ENCODE measurements at places on chromosomes 5 and 9. TPM values are rescaled to one million over a fixed set of nuclear protein-coding genes. Genes with fewer than 3 reads are reported as not detected.

The ARHGEF28 gene
- 21.9 TPM for polyA plus RNA-seq

The SMARCA2 gene
- 54.3 TPM for polyA plus RNA-seq

The SMIM33 gene
- not detected for polyA plus RNA-seq

The COL23A1 gene
- 4.1 TPM for polyA plus RNA-seq

The CCNO gene
- polyA plus RNA-seq, result 2.1 TPM

The STPG3 gene
- not detected for polyA plus RNA-seq

The GADD45G gene
- 48.4 TPM for polyA plus RNA-seq

The BTNL3 gene
- polyA plus RNA-seq, result 0.30 TPM

The TSSK1B gene
- not detected for polyA plus RNA-seq

The C1QTNF3 gene
- 6.3 TPM for polyA plus RNA-seq

The NTRK2 gene
- polyA plus RNA-seq, result 20.0 TPM

The TEX48 gene
- not detected for polyA plus RNA-seq

The INSL6 gene
- polyA plus RNA-seq, result not detected

The DOCK2 gene
- 1.0 TPM for polyA plus RNA-seq

The CDX1 gene
- 0.39 TPM for polyA plus RNA-seq

The SEC61B gene
- polyA plus RNA-seq, result 328 TPM

The CCNJL gene
- polyA plus RNA-seq, result 3.8 TPM

The ALDOB gene
- 4,265 TPM for polyA plus RNA-seq

The GRM6 gene
- not detected for polyA plus RNA-seq

The FXN gene
- 21.1 TPM for polyA plus RNA-seq

The GRK6 gene
- polyA plus RNA-seq, result 9.6 TPM

The EGFLAM gene
- 5.9 TPM for polyA plus RNA-seq

The OLFML2A gene
- polyA plus RNA-seq, result 5.1 TPM

The NR5A1 gene
- polyA plus RNA-seq, result not detected

The ANKRD18B gene
- polyA plus RNA-seq, result not detected

The PCDHA11 gene
- polyA plus RNA-seq, result 0.77 TPM

The RANBP17 gene
- 2.0 TPM for polyA plus RNA-seq

The LCN12 gene
- 35.5 TPM for polyA plus RNA-seq

The CBY3 gene
- polyA plus RNA-seq, result not detected

Data from kidney (tissue), 22 donors.